ENCODE measurements at places on chromosomes 5 and 9.

GRCh38 chr5:65157906-65158603 lies 323.7 kb downstream of the ADAMTS6 start:
- DNase-seq = no peak

DNA sequence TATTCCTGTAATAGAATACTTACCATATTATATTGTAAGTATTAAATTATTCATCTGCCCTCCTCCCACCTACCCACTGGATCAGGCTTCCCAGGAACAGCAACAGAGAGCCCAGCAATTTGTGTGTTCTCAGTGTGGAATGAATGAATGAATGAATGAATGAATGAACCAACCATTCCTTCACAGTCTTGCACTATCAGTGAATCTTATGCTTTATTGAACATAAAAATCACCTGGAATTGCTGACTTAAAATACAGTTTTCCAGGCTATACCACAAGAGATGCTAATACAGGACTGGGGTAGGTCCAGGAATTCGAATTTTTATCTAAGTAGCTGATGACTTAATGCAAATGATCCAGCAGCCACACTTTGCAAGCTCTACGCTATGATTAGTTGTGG lies 51.6 kb downstream of the DOCK8 start:
- no peak for DNase-seq

- no peak for DNase-seq
These were observed 34.0 kb upstream of the HAND1 start for GRCh38 chr5:154511984-154512383.

GRCh38 chr5:128815201-128815600 lies 150.1 kb upstream of the SLC27A6 start:
- no peak for DNase-seq

DNA sequence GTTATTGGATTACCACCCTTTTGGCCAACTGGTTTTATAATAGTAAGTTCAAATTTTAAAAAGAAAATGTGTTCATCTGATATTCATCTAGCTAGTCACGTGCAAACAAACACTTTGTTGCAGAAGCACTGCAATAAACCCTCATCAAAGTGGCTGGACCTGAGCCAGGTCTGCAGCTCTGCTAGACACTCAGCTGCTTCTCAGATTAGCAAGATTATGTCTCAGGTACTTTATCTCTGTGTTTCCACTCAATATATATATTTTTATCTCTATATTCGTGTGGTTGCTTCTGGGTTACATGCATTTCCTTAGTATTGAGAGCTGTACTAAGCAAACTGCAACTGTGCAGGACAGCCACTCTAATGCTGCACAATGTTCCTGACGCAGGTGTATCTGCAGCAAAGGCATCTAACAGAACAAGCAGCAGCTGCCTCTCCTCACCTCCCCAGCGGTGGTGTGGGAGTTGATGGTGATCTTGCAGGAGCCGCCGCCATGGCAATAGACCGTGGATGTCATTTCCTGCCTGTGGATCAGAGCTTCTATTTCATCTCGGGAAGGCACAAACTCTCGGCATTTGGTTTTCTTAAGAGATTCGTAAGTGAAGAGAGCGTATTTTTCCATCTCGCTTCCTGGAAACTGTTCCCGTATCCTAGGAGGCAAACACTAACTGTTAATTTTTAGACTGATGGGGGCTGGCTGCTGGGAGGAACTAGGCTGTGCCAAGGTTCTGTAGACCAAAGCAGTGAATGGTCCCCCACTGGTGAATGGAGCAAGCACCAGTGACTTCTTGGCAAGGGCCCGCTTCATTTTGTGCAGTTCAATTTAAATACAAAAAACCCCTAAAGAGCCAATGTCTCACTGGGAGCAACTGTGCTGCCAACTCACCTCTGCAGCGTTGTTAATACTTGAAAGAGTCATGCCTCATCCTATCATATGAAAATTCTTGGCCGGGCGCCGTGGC lies 56.7 kb upstream of the RETREG1 start:
- no peak for DNase-seq

GRCh38 chr9:6945816-6946215 lies 188.0 kb downstream of the KDM4C start:
- no peak for DNase-seq

- DNase-seq = no peak
These were observed 50.4 kb upstream of the APC start for GRCh38 chr5:112687306-112687705.

DNA sequence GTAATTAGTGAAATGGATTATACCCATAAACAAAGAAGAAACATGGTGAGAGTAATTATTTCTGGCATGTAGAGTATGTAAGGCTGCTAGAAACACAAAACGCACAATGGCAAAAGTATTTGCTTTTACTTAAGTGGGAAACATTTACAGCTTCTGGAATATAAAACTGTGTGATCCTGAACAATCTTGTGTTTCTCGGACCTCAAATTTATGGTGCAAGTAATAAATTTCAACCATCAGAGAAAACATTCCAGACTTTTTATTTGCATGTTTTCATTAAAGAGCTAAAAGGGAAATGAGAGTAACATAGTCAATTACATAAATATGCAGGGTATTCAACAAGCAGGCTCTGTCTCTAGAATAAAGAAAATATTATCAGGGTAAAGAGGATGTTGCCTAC lies 17.2 kb upstream of the PRR16 start:
- no peak for DNase-seq

DNA sequence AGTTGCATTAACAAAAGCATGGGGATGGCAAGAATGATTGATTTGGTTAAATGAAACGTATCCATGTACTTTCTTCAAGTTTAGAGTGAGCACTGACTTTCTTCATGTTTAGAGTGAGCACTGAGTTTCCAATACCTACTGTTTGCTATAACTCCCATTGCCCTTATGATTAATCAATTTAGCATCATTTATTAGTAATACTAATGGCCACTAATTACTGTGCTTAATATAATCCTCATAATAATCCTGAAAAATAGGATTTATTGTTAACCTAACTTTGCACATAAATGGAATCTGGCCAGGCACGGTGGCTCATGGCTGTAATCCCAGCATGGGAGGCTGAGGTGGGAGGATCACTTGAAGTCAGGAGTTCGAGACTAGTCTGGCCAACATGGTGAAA lies 22.1 kb upstream of the GPR21 start:
- DNase-seq = no peak

DNA sequence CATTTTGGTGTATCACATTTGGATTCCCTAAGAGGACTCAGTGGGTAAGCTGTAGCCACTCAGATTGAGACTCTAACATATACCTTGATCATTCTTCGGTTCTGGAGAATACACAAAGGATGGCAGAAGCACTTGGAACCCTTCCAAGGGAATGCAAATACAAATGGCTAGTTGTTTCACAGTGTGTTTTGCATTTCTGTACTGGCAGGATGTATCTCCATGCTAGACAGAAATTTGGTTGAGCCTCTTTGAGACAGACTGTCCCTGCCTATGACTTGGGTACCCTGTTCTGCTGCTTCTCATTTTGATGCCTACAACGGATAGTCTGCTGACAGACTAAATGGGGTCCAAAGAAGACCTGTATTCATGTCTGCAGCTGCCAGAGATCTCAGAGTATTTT lies 273.5 kb downstream of the TMEM38B start:
- DNase-seq = no peak

DNA sequence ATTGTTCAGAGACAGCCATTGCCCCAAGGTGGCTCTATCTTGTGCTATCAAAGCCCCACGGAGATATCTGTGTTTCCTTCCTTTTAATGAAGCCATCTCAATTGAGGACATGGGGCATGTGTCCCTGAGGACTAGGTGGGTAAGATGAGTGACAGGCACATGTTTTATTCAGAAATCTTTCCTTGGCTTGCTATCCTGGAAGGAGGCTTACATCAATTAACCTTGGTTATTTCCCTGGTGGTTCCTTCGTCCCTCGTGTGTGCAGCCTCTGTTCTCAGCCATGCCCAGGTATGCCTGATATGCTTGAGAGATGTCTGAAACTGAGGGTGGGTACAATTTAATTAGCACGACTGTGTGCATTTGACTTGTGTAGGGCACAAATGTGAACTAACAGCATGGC lies 102.2 kb upstream of the TUT7 start:
- DNase-seq = no peak

DNA sequence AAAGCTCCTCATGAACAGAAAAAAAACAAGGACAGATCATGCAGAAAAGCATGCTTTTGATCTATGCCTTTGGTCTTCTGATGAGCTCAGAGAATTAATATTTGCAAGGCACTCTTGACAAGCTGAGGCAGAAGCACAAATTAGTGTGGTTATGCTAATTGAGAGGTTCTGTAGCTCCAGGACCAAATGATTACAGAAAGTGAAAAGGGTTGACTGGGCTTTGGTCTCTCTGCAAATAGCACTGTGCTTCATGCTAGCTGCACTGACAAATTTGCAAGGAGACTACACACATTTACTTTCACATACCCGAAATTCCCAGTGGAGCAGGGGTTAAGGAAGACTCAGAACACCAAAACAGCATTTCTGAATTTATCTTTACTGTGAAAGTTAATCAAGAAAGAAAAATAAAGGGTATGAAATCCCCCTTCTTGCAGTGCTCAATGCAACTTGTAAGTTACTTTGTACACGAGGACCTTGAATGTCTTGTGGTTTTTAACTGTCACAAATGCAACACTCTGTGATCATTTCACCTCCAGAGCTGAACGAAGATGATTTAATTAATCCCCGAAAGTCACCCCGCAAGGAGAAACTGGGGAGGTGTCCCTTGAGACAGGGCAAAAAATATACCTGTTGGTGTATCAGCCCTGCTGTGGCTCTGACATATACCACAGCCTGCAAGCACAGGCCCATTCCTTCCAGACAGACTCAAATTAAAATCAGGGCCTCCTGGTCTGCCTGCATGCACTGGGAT lies 11.9 kb downstream of the RAPGEF1 start:
- DNase-seq = no peak

GRCh38 chr9:134648701-134649530 lies 7.3 kb downstream of the COL5A1 start:
- DNase-seq = no peak

DNA sequence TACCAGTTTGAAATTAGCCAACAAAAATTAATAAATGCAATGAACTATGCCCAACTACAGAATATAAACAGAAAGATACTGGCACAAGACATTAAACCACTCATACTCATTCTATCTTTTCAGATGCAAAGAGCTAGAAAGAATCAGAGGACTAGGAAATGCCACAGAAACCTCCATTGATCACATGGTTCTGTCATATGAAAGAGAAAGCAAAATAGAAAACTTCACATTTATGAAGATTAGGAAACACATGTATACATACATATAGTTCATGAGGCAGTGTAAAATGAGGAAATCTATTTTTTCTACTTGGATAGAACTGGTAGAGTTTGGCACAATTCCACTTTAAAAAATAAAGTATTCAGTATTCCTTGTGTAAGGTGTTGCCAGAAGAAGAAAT lies 275.1 kb upstream of the PTGER4 start:
- DNase-seq = peak; percentile 38

DNA sequence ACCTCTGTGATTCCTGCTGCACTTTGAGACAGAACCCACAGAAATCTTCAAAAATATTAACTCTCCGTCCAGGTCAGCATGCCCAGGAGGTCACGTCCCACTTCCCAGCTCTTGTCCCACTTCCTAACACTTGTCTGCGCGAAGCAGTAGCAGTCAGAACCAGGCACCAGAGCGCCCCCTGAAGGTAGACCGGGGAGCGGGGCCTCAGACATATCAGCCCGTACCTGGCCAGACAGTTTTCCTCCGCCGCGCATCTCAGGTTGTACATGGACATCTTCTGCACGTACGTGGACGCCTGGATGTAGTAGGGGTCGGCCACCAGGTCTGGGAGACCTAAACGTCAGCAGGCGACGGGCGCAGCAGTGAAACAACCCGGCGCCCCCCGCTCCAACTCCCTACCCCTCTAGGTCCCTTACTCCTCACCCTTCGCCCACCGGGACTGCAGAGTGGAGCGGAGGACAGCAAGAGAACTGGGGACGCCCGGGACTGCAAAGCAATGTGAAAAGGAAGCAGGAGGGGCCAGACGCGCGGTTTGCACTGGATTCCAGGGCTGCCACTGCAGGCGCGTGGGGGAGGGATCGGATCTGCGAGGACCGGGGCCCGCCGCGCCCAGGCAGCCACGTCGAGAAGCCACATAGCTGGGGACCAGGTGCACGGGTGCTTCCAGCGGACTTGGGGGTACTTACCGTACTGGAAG lies 1.2 kb downstream of the LOX start:
- no peak for DNase-seq

DNA sequence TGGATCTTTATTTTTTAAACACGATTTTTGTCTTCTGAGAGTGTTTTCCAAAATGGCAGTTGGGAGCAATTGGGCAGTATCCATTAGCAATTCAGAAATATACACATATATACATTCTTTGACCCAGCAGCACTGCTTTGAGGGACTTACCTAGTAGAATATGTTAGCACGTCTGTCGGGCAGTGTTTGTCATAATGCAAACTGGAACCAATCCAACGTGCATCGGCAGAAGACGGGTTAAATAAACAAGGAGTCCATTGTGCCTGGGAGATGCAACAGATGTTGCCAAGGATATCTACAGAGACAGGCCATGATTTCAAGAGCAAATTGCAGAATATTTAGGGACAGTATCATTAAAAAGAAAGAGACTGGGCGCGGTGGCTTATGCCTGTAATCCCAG lies 107.0 kb downstream of the COL5A1 start:
- DNase-seq = no peak

- DNase-seq = no peak
These were observed 243.6 kb upstream of the PANK3 start for GRCh38 chr5:168822745-168823281.

DNA sequence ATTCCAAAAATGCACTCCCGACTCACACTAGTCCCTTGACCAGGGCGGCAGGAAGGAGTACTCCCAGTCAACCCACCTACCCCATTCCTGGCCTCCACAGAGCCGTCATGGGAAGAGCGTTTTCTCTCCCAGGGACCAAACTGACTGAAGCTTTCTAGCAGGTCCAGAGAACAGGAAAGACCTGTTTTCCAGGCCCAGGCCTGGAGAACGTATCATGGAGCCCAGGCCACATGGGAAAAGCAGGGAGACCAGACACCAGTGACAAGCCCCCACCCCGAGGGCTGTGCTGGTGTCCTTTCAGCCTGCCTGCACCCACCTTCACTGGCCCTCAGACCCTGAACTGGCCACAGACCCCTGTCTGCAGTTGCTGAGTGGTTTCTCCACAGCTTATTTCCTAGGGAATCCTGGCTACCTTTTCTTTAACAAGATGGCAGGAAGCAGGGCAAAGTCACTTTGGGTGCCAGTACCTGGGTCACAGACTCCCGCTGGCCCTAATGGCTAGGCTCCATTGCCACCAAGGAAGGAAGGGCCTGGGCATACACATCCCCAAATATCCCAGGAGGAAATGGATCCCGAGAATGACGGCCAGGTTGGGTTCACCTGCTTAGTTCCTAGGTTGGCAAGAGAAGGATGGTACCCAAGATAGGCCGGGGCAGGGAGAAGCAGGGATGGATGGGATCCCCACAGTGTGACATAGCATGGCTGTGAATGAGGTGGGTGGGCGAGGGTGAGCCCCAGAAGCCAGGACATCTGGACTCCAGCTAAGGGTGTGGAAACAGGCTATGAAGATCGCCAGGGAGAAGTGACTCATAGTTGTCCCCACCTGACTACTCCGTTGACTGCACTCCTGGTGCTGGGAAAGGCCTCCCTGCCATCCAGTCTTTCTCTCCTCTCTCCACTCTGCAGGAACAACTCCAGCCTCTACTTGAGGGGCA lies 12.2 kb downstream of the CCNI2 start:
- no peak for DNase-seq
